ENCODE measurements at places on chromosomes 4 and X.
A peak's percentile ranks its signal among the peaks of the same experiment; 100 is the strongest.

DNA sequence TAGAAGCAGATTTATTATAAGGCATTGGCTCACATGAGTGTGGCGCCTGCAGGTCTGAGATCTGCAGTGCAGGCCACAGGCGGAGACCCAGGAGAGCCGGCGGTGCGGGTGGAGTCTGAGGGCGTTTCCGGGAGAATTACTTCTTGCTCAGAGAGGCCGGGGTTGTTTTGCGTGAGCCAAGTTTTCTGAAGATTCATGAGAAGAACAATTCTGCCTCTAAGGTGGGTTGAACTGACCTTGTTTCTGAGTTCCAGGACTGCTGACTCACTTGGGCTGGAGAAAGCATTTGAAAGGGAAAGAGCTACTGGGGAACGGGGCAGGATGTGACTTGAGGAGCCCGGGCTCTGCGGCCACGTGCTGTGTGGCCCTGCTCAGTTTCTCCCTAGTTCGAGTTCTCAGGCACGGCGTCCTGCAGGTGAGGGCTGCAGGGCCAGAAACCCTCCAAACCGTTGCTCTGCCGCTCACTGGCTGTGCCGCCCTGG, 36.7 kb upstream of the SORCS2 start:
- no peak for DNase-seq

DNA sequence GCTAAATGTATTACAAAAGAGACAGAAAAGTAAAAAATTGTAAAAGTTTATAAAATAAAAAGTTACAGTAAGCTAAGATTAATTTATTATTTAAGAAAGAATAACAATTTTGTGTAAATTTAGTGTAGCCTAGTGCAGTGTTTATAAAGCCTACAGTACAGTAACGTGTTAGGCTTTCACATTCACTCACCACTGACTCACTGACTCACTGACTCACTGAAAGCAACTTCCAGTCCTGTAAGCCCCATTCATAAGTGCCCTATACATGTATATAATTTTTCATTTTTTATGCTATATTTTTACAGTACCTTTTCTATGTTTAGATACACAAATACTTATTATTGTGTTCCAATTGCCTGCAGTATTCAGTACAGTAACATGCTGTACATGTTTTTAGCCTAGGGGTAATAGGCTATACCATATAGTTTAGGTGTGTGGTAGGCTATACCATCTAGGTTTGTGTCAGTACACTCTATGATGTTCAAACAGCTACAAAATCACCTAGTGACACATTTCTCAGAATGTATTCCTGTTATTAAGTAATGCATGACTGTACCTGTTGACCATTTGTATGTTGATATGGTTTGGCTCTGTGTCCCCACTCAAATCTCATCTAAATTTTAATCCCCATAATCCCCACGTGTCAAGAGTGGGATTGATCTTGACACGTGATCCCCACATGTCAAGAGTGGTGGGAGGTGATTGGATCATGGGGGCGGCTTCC, 57.9 kb downstream of the CFAP299 start:
- no peak for DNase-seq

GRCh38 chrX:152637649-152638442, at the start of gene GABRQ:
GABRQ (plus strand) TSS chrX:152637895; CDS start chrX:152638203, 308 bp downstream.
- DNase-seq, result no peak

GRCh38 chr4:148114436-148114835, 327.8 kb downstream of the NR3C2 start:
- no peak for DNase-seq

DNA sequence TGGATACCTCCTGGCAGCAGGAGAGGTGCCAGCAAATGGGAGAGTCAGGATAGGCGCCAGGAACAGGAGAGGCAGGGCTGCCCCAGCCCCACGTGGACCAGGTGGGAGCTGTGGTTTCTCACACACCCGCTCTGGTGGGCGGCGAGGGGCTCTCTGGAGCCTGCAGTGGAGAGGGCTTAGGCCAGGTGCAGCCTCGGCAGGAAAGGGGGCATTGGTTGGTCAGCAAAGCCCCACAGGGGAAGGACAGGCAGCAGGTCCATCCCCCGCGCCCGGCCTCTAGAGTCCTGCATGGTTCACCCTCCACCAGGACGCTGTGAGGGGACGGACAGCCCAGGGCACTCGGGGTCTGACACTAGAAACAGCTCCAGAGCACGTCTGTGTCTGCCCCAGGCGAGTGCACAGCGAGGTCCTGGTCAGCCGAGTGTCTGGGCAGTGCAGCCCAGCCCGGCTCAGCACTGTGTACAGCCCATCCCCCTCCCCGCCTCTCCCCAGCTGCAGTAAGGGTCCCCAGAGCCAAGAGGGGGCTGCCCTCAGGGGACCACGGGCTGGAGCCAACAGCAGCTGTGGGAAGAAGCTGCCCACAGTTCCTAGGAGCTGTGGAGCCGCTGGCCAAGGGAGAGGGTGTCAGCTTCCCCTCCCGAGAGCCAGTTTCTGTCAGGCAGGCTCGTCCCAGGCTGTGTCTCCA, 8.2 kb downstream of the ATP5ME start:
- no peak for DNase-seq

DNA sequence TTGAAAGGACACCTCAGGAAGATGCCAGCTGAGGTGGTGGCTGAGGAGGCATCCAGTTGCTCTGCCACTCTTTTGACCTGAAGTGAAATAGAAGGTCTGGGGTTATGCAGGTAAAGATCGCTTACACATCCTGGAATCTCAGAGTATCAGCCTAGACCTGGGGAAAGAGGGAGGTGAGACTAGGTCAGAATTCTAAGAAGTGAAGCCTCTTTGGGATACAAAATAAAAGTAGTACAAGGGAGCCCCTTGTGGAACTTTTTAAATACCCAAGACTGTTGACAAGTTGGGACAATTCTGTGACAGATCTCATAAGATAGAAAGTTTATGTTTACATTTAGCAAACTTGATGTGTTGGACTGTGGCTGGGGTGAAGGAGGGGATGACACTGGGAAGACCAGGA, 263.1 kb downstream of the SPRY1 start:
- no peak for DNase-seq

- DNase-seq, result no peak
Measured at GRCh38 chr4:39526765-39527295, 409 bp downstream of the UGDH start.

- DNase-seq, result no peak
Measured at GRCh38 chr4:125155251-125155650, 159.5 kb upstream of the FAT4 start.

DNA sequence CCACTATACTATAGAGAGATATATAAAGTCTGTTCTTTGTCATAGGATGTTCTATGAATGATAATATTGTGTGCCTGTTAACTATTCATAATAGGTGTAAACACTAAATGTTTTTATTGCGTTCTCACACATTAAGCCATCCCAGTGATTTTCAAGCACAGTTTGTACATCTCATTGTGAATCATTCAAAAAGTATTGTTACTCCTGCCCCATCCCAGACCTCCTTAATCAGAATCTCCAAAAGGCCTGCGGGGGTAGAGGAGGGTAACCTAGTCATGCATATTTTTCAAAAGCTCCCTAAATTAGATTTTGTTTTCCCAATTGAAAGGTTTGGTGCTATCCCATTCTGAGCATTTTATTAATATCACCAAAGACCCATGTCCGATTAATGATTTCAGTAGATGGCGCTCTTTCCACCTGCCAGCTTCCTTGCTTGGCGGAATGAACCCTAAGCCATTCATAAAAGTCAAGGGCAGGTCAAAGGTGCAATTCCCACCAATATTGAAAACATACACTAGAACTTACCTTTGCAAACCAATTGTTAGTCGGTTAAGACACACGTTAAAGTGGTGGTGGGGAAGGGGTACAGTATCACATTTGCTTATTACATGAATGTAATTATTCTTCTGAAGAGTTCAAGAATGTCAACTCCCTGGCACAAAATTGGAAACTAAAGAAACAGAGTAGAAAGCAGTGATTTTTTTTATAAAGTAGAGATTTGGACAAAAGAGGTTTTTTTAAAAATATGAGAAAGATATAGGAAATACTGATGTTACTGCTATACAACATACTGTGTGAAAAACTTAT, 5.8 kb upstream of the TET2 start:
- DNase-seq, result no peak

DNA sequence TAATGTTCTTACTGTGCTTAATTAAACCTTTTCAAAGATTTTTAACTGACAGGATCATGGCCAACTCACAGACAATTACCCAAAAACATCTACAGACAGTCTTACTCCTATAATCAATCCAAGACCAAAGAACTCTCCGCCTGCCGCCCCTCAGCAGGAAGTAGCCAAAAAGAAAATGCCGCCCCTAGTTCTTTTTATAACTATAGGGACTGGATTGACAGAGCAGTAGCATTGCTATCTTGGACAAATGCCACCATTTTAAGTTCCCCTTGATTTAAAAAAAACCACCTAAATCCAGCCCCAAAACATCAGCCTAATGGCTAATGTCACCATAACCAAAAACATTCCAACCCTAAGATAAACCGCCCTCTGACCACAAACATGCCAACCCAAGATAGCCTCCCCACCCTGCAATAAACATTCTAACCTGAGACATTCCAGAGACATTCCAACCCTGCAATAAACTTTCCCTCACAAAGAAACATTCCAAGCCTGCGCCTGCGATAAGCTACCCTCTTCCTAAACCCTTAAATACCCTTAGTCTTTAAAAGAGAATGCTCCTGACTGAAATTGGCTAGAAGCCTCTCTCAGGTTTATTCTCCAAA, 77.0 kb downstream of the COQ2 start:
- no peak for DNase-seq

DNA sequence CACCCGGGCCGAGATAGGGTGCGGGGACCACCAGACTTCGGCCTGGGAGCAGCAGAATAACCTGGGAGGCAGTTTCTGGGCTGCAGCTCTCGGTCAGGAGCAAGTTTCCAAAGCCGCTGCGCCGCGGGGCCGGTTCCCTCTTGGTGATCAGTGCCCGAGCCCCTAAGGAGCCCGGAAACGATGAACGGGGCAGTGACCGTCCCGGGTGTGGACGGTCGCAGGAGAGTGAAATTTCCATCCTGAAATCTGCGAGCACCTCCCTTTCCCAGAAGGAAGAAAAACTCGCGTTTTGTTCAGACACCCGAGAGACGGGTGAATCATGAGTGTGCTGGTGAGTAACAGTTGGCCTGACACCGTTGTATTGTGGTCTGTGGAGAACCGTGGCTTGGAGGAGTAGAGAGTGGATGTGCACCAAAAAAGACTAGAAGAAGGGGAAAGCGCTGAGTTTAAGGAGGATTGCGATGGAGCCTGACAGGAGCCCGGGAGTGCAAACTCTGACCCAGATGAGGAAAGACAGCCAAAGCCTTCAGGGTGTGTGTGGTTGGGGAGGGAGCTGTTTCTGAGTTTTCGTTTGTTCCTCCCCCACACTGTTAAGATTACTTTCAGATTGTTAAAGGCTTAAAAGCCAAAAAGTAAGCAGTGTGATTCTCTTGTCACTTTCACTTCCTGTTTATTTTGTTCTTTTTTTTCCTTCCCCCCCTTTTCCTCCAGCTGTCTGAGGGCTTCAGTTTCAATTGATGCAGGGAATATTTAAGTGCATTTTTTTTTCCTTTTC, 828 bp downstream of the MCUB start:
- peak; percentile 55 for DNase-seq
